Stimulated activated memory B cell treated with anti-CD40 and anti-IgM and Interleukin-4, amounts not matched to agents 10 μg/mL and 1 μg/mL and 100 μg/mL, for 72 hours (primary cell): ENCODE measurements at places on chromosomes 11 and 22.

- no peak for ATAC-seq
These were observed 137.8 kb downstream of the KIRREL3 start for GRCh38 chr11:126862664-126863243.

GRCh38 chr11:20670932-20671403 lies 1.6 kb downstream of the NELL1 start:
- ATAC-seq = no peak

DNA sequence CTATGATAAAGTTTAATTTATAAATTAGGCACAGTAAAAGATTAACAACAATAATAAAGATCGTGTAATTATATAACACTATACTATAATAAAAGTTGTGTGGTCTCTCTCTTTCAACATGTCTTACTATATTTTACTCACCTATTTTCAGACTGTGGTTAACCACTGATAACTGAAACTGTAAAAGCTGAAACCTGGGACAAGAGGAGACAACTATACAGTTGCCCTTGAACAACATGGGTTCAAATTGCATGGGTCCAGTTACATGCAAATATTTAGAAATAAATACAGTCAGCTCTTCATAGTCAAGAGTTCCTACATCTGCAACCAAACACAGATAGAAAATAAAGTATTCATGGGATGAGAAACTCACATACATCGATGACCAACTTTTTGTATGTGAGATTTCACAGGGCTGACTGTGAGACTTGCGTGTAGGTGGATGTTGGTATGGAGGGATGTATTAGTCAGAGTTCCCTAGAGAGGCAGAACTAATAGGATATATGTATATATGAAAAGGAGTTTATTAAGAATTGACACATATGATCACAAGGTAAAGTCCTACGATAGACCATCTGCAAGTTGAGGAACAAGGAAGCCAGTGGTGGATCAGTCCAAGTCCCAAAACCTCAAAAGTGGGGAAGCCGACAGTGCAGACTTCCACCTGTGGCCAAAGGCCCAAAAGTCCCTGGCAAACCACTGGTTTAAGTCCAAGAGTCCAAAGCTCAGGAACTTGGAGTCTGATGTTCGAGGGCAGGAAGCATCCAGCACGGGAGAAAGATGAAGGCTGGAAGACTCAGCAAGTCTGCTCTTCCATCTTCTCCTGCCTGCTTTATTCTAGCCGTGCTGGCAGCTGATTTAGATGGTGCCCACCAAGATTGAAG lies 359.5 kb downstream of the INSC start:
- ATAC-seq = no peak

DNA sequence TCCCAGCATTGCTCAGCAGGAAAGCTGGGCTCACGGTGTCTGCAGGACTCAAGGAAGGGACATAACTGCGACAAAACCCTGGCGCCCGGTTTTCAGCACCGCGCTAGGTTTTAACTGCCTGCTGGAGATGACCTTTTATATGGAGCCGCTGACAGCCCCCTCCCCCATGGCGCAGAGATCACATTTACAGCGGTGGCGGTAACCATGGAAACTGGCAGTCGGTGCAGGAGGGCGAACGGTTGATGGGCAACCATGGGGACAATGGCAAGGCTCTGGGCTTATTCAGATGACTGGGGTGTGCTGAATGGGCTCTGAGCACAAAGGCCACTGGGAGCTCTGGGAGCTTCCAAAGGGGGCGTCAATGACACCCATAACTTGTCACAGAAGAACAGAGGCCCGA lies 37.2 kb downstream of the CELSR1 start:
- ATAC-seq = no peak

DNA sequence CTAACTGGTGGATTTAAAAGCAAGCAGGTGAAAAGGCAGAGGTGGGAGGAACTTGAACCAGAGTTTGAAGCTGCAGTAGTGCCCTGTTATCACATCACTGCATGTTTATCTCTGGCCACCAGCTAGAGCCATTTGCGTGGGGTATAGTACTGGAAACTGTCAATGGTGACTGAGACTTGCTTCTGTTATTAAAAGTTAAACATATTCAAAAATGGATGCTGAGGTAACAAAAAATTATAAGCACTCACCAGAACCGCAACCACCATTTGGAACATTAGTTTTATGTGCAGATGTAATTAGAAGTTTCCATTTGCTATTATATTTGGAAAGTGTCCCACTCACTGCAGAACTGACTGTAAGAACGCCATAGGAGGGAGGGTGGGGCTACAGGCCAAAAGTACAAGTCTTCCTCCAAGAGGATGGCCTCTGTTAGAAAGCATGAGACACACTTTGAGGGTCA lies 1.2 kb upstream of the CD59 start:
- no peak for ATAC-seq

GRCh38 chr11:113568566-113568965 lies 93.4 kb upstream of the DRD2 start:
- no peak for ATAC-seq

DNA sequence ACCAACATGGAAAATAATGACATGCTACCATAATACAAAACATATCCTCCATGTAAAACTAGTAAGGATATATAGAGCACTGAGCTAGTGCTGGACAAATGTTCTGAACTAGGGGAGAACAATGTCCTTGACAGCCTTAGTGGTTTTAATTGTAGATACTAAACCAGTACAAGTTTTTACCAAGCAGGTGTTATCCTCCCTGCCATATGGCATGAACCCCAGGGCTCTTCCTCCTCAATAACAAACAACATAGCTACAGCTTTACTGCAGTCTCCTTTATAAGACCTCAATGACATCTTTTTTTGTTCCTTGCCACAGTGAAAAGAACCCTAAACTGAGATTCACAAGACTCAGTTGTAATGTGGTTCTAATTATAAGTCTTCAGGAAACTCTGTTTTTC lies 70.2 kb upstream of the GDPD4 start:
- no peak for ATAC-seq

- no peak for ATAC-seq
These were observed 15.7 kb downstream of the LRP4 start for GRCh38 chr11:46902694-46903093.

DNA sequence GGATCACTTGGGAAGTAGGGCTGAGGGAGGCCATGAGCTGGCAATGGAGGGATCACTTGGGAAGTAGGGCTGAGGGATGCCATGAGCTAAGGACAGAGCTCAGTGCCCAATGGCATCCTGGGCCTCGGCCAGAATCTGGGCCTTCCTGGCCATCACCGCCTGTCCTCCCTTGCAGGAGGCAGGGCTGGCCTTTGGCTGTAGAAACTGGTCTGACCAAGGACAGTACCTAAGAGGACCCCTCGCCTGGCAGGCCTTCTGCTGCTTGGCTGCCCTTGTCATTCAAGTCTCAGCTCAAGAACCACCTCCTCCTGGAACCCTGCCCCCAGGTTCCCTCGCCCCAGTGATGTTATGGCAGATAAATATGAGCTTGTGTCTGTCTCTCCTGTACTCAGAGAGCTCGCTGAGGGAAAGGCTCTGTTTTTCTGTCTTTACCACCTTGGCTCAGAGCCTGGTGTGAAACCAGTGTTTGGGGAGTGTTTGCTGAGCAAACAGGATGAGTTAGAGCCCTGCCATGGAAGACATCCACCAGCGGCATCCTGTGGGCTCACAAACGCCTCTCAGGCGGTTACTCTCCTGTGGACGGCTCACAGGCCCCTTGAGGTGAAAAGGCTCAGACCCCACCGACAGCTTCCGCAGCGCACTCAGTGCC lies 19.3 kb upstream of the RASL10A start:
- no peak for ATAC-seq

DNA sequence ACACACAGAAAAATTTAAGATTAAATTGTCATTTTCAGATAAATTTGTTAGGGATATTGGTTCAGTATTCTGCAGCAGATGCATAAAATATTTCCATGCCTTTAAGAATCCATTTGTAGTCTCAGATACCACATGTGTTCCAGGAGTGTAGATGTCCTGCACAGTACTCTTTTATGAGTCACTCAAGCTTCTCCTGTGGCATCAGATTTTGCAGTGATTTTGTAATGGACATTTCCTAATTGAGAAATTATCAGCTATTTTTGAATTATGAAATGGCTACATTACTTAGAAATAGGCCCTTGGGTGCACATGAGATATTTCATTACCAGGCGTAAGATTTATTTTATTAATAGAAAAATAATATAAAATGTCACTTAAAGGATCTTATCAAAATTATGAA lies 18.9 kb downstream of the MMP3 start:
- ATAC-seq = no peak

DNA sequence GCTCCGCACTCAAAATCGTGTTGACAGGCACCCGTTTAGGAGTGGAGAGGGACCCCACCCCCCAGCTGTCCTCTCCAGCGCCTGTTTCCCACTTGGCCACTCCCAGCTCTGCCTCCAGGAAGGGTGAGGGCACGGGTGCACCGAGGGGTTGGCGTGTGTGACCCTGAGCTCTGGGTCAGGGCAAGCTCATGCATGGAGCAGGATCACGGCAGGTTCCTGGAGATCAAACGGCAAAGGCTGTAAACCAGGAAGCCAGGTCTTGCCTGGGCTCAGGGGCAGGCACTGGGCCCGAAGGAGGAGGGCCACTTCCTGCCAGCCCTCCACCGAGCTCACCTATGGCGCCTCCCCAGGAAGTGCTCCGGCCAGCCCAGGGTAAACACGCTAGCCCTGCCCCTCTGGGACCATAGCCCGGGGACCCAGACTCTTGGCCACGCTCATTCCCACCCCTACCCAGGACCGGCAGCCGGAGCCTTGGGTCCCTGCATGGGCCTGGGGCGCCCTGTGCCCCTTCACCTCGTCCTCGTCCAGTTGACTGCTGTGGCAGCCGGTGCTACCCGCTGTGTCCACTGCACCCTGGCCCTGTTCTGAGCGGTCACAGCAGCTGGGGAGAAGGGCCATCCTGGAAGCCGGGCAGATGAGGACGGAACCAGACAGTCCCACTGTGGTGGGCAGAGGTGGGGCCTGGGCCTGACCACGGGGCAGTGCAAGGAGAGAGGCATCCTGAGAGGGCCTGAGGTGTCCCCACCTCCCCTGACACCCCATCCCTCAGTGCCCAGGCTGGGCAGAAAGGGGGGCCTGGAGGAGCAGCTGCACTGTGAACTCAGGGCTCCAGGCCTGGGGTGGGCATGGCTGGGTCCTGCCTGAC lies 1.0 kb upstream of the EPS8L2 start:
- ATAC-seq = no peak

GRCh38 chr11:57207168-57207567 lies 25.4 kb downstream of the LRRC55 start:
- ATAC-seq = no peak

- ATAC-seq = no peak
These were observed 6.6 kb downstream of the ZBTB16 start for GRCh38 chr11:114066046-114066648.

DNA sequence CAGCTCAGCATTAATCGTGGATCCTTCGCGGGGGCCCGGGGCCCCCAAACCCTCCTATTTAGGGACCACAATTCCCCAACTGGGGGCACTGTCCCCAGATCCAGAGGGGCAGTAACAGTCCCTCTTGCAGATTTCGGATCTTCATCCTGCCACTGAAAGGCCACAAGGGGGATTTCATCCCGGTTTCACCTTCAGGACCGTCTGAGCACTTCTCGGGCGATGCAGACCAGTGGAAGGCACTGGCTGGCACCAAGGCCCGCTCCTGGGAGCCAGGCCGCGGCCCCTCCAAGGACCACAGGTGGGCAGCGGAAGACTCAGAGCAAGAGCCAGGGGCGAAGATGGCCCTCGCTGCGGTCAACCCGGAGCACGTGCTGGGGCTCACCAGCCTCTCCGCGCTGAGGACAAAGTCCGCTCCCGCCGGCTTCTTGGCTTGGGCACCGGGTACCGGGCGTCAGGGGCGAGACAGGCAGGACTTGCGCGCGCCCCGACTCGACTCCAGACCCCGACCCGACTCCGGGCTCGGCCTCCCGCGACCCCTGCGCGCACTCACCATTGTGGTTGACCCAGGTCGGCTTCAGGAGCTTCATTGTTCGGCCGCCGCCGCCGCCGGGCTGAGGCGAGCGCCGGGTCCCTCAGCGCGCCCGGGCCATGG lies 517 bp downstream of the HIRA start:
- ATAC-seq = no peak

DNA sequence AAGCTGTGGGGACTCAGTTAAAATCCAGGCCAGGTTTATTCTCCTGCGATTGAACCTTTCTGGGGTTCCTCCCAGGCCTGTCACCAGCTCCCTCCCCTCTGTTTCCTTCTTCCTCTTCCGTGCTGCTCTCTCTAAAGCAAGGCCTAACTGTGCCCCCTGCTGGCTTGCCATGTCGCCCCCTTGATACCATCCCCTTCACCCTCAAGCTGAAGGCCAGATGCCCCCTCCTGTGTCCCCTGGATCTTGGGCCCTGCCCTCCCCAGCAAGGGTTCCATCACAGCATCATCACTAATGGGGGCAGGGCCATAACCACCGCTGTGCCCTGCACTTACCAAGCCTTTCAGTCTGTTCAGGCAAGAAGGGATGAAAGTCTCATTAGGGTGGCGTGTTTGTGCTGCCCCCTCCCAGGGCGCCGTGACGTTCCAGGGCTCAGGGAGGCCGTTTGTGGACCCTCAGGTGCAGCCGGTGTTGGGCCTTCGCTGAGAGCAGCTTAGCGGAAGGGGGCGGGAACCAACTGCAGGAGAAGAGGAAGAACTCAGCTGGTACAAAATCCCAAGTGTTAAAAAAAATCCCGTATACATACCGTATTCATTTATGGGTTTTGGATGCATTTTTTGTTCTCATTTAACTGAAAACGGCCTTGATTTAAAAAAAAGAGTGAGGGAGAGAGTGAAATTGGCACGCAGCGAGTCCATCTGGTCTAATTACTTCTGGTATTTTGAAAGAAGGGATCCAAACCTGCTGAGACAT lies 69.9 kb downstream of the MPPED1 start:
- ATAC-seq = no peak

- no peak for ATAC-seq
These were observed 237.2 kb downstream of the DDX10 start for GRCh38 chr11:108902027-108902469.

GRCh38 chr11:3000032-3000961 lies 8.2 kb upstream of the NAP1L4 start:
- ATAC-seq = no peak

GRCh38 chr11:9601037-9601875 lies 27.8 kb downstream of the WEE1 start:
- ATAC-seq = peak; percentile 92

GRCh38 chr22:30286813-30287647 lies 2.3 kb downstream of the CASTOR1 start:
- no peak for ATAC-seq

DNA sequence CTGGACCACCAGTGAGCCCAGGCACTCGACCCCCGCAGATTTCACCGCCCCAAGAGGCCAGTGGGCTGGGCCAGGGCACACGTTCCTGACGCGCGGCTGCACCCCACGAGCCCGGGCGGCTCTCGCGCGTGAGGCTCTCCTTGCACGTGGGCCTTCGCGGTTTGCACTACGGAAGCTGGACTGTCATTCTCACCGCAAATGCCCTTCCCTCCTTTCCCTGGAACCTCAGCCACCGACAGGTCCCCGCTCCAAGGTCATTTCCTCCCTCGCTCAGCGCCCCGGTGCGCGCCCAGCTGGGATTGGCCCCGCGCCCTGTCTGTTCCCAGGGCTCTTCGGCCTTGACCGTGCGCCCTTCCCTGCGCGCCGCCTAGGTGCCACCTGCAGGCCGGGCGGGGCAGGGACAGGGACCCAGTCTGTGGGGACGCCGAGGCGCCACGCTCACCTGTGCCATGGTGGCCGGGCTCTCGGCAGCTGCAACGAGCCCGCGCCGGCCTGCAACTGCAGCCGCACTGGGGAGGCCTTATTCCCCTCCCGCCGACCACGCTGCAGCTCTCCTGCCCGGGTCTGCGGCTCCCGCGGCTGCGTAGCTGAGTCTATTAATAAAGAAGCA lies 2.1 kb upstream of the CPT1A start:
- peak; percentile 81 for ATAC-seq
